ENCODE measurements at places on chromosomes 4 and X.

GRCh38 chr4:83036991-83037665 lies 2.1 kb downstream of the COPS4 start:
- DNase-seq = no peak

DNA sequence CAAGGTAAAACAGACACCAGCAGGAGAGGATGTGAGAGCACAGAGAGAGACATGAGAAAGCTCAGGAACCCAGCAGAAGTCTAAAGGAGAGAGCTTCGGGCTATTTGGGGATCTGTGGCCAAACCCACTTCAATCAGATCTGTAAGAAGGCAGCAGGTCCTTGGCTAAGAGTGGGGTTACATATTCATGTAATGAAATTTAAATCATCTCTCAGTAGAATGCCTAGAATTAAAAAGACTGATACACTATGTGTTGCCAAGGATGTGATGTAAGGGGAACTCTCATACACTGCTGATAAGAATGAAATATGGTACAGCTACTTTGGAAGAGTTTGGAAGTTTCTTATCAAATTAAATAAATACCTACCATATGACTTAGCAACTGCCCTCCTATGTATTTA lies 35.8 kb downstream of the PDE5A start:
- no peak for DNase-seq

- no peak for DNase-seq
Observed at GRCh38 chr4:139666735-139667281, 1.2 kb downstream of the MGST2 start.

DNA sequence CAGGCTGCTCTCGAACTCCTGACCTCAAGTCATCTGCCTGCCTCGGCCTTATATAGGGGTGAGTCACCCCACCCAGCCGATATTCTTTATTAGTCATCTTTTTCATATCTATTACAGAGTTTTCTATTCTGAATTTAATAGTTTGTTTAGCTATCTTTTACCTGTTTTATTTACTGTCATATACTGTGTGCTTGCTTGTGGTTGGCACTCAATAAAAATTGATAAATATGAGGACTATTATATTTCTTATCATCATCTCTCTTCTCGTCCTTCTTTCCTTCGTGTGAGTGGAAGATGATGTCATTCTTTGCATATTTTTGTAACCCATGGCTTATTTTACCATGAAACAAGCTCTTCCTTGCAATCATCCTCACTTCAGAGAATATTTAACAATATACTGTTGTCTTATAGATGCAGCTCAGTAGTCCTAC lies 265.5 kb downstream of the ARHGAP24 start:
- no peak for DNase-seq

DNA sequence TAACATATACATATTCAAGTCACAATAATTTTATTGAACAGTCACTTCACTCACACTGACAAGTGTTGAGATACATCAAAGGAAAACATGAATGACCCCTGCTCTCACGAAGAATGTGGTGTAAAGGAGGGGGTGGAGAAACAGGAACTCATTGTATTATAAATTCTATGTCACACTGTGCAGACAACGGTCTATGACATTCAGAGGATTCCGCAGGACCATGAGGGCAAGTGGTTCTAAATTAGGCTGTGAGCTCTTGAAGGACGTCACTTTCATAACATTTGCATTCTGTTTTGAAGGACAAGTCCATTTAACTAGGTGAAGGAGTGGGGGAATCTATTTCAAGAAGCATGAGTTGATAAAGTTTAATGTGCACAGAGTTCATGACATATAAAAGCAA lies 415.2 kb upstream of the HS3ST1 start:
- no peak for DNase-seq

DNA sequence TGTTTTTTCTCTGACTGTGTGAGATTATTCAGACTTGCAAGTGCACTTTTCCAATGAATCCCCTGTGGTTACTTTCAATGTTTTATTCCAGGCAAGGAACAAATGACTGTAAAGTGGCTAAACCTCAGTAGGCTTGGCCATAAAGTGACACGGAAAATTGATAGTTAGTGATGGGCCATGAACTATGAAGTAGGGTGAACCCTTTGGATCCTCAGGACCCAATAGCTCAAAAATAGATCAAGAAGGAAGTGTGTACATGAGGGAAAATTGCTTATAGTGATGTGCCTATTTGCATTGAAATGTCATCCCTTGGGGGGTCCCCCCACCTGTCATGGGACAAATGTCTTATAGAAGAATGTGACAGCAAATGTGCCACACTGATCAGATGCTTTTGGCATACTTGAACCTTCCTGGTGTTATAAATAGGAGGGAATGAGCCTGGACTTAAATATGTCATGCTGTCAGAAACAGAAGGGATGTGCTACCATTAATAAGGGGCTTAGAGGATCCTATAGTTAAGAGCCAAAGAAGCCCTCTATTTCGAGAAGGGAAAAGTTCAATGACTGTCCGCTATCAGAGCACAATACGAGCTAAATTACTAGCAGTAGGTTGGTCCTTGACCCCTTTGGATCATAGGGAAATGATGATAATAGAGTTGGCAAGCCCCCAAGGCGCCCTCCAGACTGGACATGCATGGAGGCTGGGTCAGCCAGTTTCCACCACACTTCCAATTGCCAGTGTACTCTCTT lies 30.3 kb downstream of the SLC16A2 start:
- DNase-seq = no peak

DNA sequence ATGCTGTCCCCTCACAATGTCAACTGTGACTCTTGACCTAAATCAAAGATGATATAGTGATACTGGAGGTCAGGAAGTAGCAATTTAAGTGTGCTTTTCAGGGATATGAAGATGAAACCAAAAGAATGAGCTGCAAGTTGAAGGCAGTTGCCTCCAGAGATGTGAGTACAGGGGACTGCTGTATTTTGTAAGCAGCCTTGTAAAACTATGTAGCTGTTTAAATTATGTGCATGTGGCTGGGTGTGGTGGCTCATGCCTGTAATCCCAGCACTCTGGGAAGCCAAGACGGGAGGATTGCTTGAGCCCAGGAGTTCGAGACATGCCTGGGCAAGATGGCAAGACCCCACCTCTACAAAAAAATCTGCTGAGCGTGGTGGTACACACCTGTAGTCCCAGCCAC lies 15.1 kb upstream of the TNIP2 start:
- no peak for DNase-seq

All from stimulated activated CD8-positive, alpha-beta memory T cell treated with anti-CD3 and anti-CD28 coated beads, Interleukin-2, amount 100 ng/mL, for 48 hours (primary cell).